IMR-90 (cell line): ENCODE measurements at places on chromosomes 2 and 18.

DNA sequence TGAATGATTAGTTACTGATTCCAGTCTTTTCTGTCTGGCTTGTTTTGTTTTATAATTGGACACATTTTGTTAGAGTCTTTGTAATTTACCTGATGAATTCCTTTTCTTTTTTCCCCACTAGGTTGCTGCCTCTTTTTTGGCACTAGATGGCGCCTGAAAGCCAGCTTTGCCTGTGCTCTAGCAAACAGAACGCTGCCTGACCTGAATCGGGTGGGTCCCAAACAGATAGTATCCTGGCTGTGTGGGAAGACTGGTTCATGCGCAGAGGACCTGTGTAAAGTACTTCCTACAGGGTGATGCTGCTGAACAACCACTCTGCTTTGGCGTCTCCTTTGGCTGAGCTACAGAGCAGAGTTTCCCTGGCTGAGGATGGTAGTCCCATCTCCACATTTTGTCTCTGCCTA is 288.2 kb downstream of the IKZF2 start:
- no peak for DNase-seq

GRCh38 chr2:162092658-162093556 is 18.9 kb upstream of the DPP4 start:
- DNase-seq = peak; percentile 96

GRCh38 chr2:18495058-18495457 is 65.4 kb downstream of the RDH14 start:
- DNase-seq = no peak

DNA sequence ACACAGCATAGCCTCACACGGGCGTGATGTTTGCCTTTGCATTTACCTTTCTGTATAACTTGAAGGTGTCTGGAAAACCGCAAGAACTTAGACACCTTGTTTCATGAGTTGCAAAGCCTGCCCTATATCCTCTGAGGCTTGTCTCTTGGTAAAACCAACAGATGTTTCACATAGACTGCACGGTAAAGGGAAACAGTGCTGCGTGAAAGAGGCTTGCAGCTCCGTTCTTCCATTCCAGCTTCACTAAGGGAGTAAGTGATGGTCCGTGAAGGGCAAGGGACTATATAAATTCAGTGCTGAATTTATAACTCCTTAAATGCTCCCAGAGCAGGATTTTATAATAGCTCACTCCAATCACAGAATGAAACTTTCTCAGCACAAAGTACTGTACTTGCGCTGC is 360.5 kb downstream of the SOX11 start:
- no peak for DNase-seq

- DNase-seq = no peak
Observed at GRCh38 chr18:51666763-51667191, 469.3 kb upstream of the MEX3C start.

GRCh38 chr2:27296481-27296880 is 11.8 kb downstream of the UCN start:
- DNase-seq = no peak

DNA sequence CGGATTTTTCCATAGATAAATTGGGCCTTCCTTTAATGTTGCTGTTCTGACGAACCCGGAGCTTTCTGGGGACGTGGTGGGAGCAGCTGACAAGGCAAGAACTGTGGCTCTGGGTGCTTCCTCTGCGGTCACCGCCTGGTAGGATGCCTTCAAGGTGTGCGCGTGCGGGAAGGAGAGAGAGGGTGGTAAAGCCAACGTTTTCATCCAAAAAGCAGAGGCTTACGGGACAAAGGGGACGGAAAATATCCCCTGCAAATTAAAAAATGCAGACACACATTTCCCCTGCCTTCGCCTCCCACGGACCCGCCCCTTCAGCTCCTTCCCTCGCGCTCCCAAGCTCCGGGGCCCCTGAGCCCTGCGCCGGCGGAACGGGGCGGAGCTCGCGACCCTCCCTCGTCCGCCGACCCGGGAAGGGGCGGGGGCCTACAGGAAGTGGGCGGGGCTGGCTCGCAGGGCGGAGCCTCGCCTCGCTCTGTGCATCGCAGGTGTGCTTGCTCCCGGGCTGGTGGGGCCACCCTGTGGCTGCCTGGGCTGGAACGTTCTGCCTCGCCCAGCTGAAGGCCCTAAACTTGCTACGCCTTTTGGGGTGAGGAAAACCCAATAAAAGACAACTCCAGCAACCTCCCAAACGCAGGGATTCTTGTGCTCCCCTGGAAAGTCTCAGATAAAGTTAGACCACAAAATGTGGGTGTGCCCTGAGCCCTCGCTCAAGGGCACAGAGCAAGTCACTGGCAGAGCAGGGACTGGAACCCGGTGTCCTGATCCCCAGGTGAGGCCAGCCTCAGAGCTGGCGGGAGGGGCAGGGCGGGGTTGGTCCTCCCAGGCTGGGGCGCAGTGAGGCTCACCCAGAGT is 25.4 kb upstream of the SLC66A3 start:
- no peak for DNase-seq

DNA sequence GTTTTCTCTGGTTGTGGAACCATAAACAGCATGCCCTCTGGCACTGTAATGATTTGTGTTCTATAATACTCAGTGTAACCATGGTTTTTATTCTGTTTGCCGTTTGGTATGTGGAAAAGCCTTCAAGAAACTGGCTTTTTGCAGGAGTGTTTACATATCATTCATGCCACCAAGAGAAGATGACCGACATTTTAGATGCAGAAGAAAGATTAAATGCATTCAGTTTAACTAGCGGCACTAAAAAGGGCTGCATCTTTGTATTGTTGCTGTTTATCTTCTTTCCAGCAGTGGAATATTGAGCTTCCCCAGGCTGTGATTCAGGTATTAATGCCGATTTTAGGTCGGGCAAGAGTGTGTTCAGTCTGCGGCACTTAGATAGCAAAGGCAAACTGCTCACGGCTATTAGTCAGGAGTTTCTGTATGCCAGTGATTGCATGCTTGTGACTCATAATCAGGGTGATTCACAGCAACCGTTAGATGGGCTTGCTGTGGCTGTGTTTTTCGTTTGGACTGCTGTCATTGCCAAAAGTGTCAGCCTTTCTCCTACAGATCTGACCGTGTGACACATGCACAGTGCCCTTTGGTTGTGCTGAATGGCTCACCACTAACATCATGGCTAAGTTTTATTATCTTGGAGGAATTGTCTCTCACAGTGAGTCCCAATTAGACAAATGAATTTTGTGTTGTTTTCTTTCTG is 479.7 kb downstream of the PARD3B start:
- peak; percentile 98 for DNase-seq

DNA sequence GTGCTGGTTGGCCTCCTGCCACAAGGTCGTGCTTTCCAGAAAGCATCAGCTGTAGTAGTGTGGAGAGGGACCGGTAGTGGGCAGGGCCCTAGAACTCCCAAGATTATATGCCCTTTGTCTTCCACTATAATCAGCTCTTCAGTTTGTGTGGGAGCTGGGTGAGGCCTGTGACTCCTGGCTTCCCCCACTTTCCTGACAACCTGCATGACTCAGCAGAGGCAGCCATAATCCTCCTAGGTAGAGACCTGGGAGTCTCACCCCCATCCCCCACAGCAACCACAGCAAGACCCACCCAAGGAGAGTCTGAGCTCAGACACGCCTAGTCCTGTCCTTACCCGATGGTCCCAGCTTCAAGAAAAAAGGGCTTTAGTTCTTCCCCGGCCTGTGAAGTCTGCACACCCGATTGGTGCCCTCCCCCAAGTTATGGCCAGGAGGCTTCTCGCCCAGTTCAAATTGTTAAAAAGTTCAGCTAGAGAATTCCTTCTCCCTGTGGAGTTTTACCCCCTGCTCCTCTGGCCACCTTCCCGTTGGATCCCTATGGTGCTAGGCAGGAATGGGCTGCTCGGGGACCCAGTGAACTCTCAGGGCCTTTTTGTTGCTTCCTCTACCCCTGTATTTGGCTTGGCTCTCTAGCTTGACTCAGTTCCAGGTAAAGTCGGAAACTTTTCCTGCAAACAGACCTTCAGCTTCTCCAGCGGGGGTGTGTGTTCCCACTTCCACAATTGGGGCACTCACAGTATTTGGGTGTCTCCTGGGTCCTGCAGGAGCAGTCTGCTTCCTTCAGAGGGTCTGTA is 57.8 kb upstream of the FAM237A start:
- no peak for DNase-seq

GRCh38 chr2:128312411-128312810 is 6.3 kb downstream of the HS6ST1 start:
- DNase-seq = no peak

DNA sequence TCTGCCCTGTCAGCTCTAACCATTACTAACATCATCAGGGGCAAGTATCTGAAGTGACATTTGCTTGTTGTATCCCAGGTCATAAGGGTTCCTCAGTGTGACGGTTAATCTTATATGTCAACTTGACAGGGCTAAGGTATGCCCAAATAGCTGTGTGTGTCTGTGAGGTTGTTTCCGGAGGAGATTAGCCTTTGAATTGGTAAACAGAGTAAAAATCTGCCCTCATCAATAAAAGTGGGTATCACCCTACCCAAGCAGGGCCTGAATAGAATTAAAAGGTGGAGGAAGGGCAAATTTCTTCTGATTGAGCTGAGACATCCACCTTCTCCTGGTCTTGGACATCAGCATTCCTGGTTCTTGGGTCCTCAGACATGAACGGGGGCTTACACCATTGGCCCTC is 12.8 kb upstream of the TGFA start:
- DNase-seq = no peak

GRCh38 chr2:83874712-83875430 is 584.2 kb downstream of the SUCLG1 start:
- DNase-seq = no peak

GRCh38 chr2:148350199-148350598 is 294.4 kb upstream of the EPC2 start:
- no peak for DNase-seq

- DNase-seq = no peak
Observed at GRCh38 chr2:173770947-173771678, 194.1 kb downstream of the SP3 start.

DNA sequence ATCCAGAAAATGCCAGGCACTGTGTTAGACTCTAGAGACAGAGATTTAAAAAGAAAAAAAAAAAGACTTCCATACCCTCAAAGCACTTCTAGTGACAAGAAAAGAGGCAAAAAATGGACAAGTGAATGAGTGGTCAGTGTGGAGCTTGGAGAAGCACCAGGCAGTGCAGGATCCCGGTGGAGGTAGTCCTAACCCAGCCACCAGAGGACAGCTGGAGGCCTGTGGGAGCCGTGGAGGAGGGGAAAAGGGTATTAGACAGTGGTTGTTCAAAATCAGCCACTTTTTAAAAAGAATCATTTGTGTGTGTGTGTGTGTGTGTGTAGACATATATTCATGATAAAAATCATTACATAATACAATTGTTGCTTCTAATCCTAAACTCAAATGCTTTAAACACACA is 32.8 kb upstream of the EPAS1 start:
- no peak for DNase-seq

- peak; percentile 40 for DNase-seq
Observed at GRCh38 chr2:133986881-133987795, 266.7 kb upstream of the MGAT5 start.

DNA sequence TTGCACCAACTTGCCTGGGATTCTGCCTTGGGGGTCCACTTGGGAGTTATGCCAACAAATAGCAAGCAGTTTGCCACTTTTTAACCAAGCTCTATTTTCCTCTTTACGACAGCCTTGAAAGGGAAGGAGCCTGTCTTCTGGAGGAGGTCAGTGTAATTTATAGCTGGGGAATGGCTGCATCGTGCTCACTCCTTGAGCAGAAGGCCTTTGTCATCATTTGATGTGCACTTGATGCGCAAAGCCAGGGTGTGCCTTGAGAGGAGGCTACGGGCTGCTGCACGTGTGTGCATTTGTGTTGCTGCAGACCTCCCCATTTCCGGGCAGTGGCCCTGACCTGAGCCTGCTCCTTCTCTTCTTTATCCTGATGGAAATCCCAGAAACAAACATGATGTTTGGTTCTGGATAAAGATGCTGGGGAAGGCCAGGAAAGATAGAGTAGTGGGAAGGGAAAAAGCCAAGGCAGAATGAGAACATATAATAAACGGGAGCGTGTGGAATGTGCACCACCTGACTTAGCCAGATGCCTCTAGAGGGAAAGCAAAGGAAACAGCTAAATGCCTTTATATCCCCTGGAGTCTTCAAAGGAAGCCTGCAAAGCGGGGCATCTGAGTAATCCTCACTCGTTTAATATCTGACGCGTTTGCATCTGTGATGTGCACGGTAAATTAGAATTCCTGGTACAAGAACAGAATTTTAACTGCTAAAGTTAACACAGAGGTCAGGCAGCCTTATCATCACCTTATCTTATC is 68.3 kb upstream of the ZNF521 start:
- DNase-seq = no peak
